ENCODE measurements at places on chromosomes 16 and 17.

- DNase-seq, result no peak
These were observed 9.7 kb upstream of the SNF8 start for GRCh38 chr17:48954300-48954755.

- DNase-seq, result no peak
These were observed 17.2 kb downstream of the C16orf86 start for GRCh38 chr16:67683767-67684166.

DNA sequence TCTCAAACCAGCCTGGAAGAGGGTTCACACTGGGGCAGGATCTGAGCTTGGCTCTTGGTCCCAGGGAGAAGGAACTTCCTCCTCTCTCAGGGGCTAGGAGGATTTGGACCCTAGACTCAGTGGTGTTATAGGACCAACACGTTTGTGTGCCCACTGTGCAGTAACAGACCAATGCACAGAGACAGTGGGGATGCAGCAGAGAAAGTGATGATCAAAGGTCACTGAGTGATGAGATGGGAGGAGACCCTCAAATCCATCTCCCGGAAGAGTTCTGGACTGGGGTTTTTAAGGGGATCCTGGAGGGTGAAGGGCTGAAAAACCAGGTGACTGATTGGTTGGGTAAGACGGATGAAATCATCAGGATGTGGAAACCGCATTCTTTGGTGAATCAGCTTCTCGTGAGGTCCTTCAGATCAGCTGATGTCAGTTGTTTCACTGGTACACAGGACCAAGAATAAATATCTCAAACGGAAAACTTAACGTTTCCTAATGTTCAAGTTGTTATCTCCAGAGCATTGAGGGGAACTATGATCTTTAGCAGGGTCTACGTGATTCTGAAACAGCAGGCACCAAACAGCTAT, 3.3 kb upstream of the VAC14 start:
- DNase-seq, result no peak

DNA sequence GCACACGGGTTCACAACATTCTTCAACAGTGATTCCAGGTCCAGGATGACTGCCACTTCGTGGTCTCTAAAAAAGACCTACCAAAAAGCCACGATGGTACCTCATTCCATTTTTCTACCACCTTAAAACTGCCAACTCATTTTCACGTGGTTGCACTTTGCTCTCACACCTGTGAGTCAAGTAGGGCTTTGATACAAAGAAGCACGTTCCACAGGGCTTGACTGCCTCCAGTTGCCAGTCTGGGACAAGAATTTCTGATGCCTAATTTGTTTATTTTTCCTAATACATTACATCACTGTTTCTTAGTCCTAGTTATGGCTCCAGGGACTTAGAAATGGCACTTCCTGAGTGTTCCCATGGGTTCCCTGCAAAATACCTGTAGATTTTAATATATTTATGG, 911.6 kb upstream of the EEF2KMT start:
- no peak for DNase-seq

DNA sequence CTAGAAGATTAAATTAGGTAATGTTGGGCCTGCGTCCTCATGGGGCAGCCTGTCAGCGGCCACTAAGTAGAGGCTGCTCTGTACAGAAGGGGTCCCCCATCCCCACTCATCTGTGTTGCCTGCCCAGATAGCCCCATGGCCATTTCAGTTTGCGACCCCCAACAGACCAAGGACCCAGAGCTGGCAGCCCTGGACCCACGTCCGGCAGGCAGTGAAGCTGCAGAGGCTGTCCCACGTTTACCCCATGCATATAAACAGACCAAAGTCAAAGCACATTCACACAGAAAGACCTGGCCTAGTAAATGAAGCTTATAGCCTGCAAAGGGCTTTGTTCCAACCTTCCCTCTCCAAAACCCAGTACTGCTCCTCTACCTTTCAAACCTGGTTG, 4.6 kb downstream of the PDF start:
- DNase-seq, result no peak
